MM.1S (cell line): ENCODE measurements at places on chromosomes 6 and 20.

- no peak for DNase-seq
Observed at GRCh38 chr20:1467355-1468116, 887 bp upstream of the NSFL1C start.

- DNase-seq: peak; percentile 68
Observed at GRCh38 chr6:11366183-11366933, 133.9 kb upstream of the NEDD9 start.

GRCh38 chr6:17714879-17715851 lies 8.4 kb upstream of the NUP153 start:
- no peak for DNase-seq

DNA sequence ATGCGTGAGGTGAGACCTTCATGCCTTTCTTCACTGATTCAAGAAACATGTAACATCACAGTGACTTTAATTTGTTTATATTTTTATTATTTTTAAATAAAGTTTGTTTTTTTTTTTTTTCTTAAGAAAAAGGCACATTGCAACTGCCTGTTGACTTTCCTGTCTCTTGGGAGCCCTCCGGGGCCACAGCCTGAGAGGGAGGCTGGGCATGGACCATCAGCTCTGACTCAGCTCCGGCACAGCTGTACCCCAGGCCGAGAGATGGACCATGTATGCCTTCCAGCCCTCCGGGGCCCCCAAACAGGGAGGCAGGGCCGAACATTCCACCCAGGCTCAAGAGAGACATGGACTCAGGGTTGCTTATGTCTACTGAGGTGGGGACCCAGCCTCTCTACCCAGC lies 99.9 kb downstream of the NFATC2 start:
- DNase-seq: no peak

- DNase-seq: peak; percentile 98
Observed at GRCh38 chr6:90285611-90286381, 10.8 kb downstream of the BACH2 start.

GRCh38 chr6:62371453-62372210 lies 85.6 kb upstream of the KHDRBS2 start:
- no peak for DNase-seq

DNA sequence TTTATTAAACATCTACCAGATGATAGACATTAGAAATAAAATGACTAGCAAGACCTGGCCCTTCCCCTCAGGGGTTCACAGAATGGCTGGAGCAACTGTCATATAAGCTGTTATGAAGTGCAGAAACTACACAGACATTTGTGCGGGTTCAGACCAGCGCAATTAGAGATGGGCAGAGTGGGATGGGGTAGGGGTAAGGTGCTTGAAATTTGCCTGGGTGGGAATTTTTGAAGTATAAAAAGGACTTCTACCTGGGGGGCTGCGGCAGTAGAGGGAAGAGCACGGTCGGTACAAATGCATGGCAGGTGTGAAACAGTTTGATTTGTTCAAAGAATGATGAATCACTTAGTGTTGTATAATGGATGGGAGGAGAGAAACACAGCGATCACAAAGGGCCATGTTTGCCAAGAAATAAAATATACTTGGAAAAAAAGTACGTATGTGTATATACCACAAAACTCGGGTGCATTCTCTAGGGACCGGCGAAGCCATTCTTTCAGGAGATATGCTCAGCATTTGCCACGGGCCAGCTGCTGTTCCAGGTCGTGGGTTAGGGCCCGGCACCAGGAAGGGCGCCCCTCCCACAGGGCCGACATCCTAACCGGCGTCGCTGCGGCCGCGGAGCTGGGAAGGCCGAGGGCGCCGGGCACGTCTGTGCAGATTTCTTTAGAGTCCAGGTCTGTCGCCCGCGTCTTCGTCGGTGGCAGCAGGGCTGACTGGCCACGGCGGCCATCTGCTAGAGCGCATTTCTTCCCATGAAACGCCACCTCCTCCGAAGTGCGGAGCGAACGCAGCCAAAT lies 809 bp upstream of the NOL7 start:
- DNase-seq: peak; percentile 53

DNA sequence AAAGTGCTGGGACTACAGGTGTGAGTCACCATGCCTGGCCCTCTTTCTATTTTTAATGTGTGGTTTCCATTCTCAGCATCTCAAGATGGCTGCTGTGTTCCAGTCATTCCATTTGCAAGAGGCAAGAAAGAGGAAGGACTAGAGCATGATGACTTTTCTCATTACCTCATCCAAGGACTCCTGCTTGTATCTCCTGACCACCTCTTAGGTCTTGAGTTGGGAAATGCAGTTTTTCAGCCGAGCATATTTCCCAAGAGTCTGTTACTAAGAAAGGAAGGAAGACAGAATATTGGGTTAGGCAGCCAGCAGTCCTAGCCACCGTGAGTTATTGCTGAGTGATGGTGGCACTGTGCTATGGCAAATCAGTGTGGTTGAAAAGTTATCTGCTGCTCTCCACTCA lies 108.4 kb upstream of the INSM1 start:
- no peak for DNase-seq

GRCh38 chr20:32484958-32485769 lies 100.0 kb downstream of the NOL4L start:
- peak; percentile 92 for DNase-seq

DNA sequence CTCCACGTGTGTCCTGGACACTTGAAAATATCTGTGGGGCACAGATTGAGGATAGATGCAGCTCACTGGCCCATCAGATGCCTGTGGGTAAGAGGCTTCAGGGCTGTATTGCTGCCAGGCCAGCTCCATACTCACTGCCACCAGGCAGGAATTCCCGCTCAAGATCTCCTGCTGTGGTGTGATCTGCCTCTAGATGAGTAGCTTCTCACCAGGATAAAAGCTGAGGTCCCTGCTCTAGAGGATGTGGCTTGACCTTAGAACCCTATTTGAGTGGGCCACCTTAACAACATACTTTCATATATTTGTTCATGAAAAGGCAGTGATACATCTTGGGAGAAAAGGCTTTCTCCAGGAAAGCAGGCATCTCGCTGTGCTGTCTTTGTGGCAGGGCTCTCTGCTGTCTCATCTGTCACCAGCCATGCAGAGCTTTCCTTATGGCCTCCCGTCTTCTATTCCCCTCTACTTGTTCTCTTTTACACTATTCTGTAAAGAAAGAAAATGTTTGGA lies 165.7 kb upstream of the RNF217 start:
- DNase-seq: no peak

DNA sequence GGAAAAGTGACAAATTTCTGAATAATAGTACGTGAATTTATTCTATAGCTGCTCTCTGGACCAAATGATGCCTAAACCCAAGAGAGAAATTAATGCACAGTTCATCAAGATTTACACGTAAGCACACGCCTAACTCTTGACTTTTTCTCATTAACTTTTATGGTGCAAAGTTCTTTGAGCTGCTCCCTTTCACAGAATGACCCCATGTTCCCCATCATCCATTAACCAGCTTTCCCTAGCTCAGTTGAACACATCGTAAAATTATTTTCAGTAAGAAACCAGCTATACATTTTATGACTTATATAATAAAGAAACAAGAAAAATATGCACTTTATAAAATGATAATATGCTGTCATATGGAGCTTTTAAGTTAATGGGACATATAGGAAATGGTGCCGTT lies 54.3 kb downstream of the ID4 start:
- DNase-seq: no peak

DNA sequence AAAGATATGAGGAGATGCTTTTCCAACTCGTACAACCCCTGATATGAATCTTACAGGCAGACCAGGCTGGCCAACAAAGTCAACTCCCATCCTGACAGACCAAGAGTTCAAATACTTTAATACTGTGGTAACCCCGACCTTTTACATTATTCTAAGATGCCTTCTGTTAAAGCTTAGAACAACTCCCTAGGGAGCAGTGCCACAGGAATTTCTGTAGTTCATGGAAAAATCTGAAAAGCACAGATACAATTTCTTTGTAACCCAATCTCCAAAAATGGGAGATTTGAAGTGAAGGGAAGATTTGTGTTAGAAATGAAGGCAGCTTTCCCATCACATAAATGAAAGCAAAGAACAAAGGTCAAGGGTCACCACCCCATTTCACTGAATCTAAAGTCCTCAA lies 151.3 kb upstream of the BEND6 start:
- DNase-seq: no peak

- no peak for DNase-seq
Observed at GRCh38 chr6:1164600-1164999, 147.3 kb upstream of the FOXQ1 start.

- DNase-seq: no peak
Observed at GRCh38 chr6:144528743-144529425, 243.7 kb downstream of the UTRN start.

DNA sequence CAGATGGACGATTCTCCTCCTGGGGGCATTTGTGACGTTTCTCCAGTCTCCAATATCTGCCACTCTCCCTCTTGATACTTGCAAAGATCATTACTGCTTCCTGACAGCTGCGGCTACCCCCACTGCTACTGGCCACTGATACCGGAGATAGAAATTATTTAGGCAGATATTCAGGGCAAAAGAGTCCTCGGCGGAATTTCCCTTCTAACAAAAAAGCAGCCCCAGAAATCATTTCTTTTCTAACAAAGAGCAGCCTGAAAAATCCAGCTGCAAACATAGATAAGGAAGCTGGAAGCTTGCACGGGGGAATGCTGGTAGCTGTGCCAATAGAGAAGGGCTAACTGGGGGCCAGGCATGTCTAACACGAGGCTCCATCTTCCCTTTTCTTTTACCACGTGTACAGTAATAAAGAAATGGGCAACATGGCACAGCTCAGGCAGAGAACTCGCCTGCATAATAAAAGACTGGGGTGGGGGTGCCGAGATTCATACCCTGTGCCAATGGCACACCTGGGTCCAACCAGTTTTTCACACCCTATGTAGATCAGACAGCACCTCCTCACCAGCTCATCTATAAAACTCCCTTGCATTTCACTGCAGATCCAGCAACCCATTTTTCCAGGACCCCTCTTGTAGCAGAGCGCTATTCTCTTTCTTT lies 6.1 kb downstream of the TP53RK start:
- no peak for DNase-seq

GRCh38 chr6:150747155-150747554 lies 118.3 kb upstream of the MTHFD1L start:
- DNase-seq: no peak

GRCh38 chr6:20126789-20127653 lies 85.2 kb downstream of the MBOAT1 start:
- DNase-seq: peak; percentile 41

- no peak for DNase-seq
Observed at GRCh38 chr20:63942250-63942951, 13.8 kb downstream of the UCKL1 start.

- no peak for DNase-seq
Observed at GRCh38 chr6:154410619-154411072, 54.0 kb upstream of the IPCEF1 start.

- DNase-seq: no peak
Observed at GRCh38 chr6:75657327-75657726, 55.6 kb downstream of the SENP6 start.

DNA sequence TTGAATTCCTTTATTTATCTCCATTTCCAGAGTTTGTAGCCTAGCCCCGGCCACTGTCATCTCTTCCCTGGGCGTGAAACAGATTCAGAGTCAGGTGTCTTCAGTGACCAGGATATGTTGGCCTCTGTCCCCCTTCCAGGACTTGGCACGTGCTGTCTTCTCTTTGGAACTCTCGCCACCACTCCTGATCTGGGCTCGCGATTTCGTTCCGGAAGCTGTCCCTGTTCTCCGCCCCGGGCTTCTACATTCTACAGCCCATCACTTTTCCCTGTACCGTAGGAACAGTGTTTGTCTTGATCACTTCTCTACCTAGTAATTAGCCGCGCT lies 739 bp downstream of the GSS start:
- DNase-seq: no peak

GRCh38 chr6:155504848-155505607 lies 49.4 kb upstream of the NOX3 start:
- DNase-seq: no peak

DNA sequence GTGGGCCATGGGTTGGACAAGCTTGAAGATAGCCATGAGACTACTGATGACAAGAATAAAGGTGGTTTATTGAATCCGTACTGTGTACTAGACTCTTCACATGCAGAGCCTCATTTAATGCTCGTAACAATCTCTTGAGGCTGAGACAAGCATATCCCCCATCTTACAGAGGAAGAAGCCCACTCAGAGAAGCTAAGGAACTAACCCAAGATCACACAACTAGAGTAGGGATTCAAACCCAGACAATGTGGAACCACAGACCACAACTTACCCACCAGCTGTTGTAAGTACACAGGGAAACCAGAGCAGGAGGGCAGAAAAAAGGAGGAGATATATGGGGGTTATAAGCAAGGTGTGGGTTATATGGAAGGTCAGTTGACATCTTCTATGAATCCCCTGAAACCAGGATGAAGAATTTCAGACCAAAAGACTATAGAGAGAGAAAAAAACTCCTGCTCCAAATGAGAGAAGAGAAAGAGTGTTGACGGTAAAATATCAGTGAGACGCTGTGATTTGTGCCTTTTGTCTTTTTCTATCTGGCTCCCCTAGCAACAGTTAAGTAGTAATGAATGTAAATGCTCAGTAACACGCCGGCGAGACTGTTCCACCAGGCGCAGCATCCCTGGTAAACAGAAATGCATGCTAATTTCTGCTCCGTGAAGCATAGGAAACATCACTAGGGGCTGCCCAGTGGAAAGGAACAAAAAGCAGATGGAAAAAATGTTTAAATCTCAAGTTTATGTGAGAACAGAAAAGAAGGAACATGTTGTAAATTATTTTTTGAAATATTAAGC lies 80.1 kb upstream of the SLC22A16 start:
- DNase-seq: no peak

GRCh38 chr6:37738216-37738615 lies 40.5 kb upstream of the MDGA1 start:
- DNase-seq: no peak

DNA sequence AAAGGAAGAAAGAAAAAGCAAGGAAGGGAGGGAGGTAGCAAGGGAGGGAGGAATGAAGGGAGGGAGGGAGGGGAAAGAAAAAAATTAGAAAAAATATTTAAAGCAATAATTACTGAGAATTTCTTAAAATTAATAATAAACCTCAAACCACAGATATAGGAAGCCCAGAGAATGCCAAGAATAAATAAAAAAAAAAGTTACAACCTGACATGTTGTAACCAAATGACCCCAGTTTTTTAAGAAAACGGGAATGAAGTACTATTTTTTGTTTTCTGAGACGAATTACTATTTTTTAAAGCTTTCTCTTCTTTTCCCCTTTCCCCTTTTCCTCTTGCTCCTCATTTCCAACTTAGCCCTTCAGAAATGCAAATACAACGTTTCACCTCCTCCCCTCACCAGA lies 16.7 kb downstream of the SLC17A1 start:
- DNase-seq: no peak

GRCh38 chr6:18329776-18330175 lies 57.4 kb upstream of the RNF144B start:
- DNase-seq: no peak
